ENCODE measurements at places on chromosomes 7 and 10.

DNA sequence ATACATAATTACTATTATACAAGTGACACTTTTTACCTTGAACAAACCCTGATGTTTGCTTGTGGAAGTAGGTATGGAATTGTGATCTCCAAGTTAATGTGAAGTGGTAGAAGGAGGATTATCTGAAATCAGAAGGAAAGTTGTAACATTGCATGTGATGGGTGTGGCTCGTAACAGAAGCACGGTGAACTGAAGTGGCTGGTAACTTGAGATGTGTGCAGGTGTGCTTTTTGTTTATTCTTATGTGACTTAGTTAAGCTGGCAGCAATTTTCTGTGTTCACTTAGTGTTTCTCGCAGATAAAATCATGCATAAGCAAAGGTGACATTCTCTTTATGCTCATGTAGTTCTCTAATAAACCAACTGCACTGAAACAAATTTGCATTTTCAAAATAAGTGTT lies 82.3 kb downstream of the ZEB1 start:
- DNase-seq = no peak

- no peak for DNase-seq
These were observed 100.8 kb upstream of the ARHGAP21 start for GRCh38 chr10:24824536-24824935.

DNA sequence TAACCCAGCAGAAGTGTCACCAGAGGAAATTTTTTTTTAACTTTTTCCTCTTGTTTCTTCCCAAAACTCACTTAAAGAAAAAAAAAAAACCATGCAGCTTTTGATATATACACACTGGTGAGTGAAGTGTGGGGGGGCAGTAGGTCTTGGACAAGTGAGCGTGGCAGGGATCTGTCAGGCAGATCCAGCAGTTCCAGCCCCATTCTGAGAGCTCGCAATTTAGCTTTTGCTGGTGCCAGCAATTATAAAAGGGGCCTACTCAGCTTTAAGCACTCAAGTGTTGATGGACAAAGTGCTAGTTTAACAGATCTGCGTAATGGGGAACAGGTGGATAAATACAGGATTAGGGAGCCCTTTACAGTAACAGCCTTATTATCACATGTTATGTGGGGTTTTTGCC lies 619.2 kb upstream of the GALNT17 start:
- no peak for DNase-seq

DNA sequence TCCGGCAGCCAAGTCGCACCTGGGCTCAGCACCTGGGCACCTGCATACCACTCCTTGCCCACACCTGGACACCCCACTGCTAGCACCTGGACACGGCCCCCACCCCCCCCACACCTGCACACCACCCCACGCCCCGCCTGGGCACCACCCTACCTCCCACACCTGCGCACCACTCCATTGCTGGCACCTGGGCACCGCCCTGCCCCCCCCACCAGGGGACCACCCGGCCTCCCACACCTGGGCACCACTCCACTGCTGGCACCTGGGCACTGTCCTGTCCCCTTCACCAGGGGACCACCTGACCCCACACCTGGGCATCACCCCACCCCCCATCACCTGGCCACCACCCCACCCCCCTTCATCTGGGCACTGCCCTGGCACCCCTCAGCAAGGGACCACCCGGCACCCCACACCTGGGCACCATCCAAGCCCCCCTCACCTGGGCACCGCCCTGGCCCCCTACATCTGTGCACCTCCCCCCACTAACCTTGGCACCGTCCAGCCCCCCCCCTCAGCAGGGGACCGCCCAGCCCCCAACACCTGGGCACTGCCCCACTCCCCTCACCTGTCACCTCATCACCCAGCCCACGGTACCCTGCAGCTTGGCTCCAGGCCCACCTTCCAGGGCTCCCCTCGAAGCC lies 33.8 kb upstream of the RNF32 start:
- no peak for DNase-seq

DNA sequence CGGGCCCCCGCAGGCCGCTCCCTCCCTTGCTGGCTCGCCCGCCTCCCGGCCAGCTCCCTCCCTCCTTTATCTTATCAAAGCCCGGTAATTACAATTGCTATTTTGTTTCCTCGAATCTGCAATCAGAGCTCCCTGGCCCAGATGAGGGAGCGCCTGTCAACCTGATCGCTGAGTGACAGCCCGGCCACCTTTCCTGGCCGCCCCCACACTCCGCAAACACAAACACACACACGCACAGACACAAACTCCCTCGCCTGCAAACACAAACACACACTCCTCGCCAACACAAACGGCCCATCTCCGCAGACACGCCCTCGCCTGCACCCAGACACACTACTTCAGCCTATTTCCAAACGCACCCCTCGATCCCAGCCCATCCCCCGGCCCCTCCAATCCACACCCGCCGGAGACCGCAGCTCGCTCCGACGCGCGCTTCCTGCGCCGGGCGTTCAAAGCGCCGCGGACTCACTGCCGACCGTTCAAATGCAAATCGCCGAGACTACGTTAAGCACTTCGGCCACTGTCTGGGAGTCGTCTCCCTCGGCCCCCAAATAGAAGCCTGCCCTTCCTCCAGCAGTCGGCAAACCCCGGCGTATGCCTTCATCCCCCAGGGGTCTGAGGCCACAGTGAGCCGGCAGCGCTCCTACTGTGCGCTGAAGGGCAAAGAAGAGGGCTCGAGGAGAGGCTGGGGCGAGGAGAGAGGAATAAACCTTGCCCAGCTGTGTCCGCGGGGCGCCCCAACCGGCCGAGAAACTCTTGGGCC lies 3.0 kb upstream of the FGF8 start:
- DNase-seq = no peak

All from CD4-positive, alpha-beta T cell (primary cell).